NCI-H2107 (cell line): ENCODE measurements at places on chromosomes 7 and 10.

GRCh38 chr10:129645487-129645886 lies 178.4 kb downstream of the MGMT start:
- no peak for DNase-seq

GRCh38 chr10:31383810-31384588 lies 65.0 kb downstream of the ZEB1 start:
- DNase-seq = no peak

- DNase-seq = no peak
These were observed 226.4 kb upstream of the HABP2 start for GRCh38 chr10:113326160-113327111.

- DNase-seq = no peak
These were observed 13.5 kb downstream of the ATP5MK start for GRCh38 chr10:103382769-103383168.

- no peak for DNase-seq
These were observed 52.5 kb downstream of the ADCYAP1R1 start for GRCh38 chr7:31104361-31105255.

DNA sequence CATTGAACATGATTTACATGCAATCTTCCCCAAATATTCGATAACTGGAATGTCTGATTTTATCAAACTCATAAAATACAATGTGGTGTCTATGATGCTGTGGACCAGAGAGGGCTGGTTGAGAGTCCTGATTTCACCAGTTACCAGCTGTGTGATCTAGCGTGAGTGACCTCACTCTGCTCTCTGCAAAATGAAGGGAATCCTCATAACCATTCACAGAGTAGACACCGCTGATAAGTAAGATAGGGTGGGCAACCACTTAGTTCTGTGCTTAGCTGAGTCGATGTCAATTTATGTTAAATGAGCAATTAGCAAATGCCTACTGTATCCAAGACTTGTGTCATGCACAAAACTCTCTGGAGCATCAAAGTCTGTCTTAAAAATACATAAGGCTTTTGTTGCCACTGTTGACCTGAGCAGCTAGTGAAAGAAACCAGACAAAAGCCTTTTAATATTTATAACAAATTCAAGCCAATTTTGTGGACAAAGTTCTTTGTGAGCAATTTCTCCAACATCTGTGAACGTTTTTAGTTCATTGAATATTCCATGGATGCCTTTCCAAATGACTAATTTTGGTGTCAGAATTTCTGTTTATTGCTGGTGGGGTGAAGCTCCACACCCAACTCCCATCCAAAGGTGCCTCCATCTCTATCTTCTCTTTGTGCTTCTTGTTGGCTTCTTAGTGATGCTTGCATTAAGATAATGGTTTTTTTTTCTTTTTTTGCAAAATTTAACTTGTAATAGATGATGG lies 314.2 kb downstream of the ADRA2A start:
- DNase-seq = no peak
